ENCODE measurements at places on chromosomes 5 and 9.

- DNase-seq, result no peak
Observed at GRCh38 chr5:173672891-173673290, 56.4 kb upstream of the BOD1 start.

DNA sequence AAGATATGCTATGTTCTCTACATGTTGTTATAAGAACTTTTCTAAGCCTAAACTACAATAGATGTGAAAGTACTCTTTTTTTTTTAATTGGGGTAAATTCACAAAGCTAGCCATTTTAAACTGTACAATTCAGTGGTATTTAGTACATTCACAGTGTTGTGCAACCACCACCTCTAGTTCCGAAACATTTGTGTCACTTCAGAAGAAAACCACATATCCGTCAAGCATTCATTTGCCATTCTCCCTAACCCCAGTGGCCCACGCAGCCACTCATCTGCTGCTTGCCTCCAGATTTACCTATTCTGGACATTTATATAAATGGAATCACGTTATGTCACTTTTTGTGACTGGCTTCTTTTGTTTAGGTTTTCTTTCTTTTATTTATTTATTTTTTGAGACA is 43.1 kb downstream of the SPTAN1 start:
- DNase-seq, result no peak

DNA sequence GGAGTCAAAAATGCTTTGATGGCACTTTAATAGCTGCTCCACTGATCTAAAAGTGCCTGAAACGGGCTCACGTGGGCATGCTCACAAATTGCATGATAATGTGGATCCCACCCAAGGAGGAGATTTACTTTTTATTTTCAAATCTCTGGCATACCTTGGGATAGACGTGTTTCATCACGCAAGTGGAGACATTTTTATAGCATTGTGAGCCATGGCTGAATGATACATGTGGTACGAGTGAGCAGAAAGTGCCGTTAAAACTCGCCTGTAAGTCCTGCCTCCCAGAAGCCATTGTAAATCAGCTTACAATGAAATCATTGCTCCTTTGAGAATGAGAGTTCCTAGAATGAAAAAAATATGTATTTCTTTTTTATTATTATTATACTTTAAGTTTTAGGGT is 514.7 kb downstream of the MAT2B start:
- DNase-seq, result no peak

GRCh38 chr5:160462167-160462566 is 40.5 kb downstream of the PTTG1 start:
- no peak for DNase-seq

DNA sequence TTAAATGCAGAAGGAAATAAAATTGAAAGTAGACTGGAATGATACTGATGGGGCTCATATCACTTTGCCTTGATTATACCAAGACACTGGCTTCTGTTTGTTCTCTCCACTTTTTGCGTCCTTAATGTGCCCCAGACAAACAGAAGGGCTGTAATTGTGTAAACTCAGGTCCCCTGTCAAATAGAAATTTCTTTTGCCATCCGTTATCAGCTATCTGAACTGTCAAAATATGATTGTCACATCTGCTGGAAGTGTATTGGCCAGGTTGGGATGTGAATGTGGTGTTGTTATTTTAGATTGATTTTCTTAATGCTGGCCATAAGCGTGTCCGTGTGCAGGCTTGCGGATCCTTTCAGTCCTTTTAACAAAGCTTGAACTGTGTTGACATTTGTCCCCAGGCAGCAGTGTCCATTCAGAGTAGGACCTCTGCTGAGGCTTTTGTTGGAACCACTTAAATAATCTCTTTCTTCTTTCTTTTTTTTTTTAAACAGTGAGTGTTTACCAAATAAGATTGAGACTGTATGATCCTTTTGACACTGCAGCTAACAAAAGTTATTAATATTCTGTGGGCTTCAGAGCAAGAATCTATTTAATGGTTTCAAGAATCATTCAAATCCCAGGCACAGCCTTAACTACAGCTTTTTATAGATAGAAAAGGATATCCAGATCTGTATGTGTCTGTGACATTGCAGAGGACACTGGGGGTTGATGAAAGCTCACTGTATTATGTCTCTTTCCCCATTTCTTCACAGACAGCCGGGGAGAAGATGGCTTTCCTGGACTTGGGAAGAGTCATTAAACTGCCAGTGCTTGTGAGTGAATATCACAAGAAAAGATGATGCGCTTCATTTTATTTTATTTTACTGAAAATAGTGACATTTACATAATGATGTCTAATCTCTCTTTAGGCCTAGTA is 171.7 kb downstream of the ZNF608 start:
- DNase-seq, result no peak

DNA sequence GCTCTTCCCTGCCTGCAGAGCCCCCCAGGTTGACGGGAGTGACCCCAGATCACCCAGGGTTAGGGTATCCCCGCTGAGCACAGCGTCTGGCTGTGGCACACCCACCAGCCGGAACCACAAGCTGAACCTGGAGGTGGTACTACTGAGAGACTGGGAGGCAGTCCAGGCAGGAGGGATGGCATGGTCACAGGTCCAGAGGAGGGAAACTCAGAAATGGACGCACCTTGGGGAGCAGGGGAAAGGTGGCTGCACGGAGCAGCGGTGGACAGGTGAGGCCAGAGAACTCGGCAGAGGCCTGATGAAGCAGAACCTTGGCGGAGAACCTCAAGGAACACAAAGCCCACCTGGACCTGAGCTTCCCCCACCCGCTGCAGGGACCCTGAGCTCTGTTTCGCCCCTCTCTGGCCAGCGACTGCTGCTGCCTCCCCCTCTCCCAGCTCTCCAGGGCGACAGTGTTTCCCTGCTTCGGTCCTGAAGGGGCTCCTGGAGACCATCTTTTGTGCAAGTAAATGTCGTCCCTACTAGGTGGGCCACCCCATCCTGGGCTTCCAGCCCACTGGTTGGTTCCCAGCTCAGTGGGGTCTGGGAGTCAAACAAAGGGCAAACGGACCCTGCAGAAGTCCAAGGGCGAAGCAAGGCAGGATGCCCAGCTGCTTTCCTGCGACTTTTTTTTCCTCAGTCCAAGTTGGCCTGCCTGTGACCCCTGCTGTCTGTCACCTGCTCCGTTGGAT is 845 bp downstream of the ADGRD2 start:
- no peak for DNase-seq

GRCh38 chr5:149470942-149471341 is 80.3 kb downstream of the CSNK1A1 start:
- DNase-seq, result no peak

Data from stimulated activated CD4-positive, alpha-beta T cell treated with anti-CD3 and anti-CD28 coated beads, Interleukin-1b, Interleukin-23, amount 100 ng/mL, for 1 hour (primary cell).